Thoracic aorta (tissue), 2 donors: ENCODE measurements at places on chromosomes 16 and 17. TPM values are rescaled to one million over a fixed set of nuclear protein-coding genes. Genes with fewer than 3 reads are reported as not detected.

GRCh38 chr17:40577611-40578065 lies 12.4 kb upstream of the CCR7 start:
- DNase-seq = no peak

- no peak for DNase-seq
Observed at GRCh38 chr16:75377729-75378386, 55.4 kb downstream of the CFDP1 start.

- DNase-seq = no peak
Observed at GRCh38 chr17:81684442-81684911, 666 bp downstream of the HGS start.

- no peak for DNase-seq
Observed at GRCh38 chr16:30779596-30779995, 7.4 kb downstream of the ZNF629 start.

GRCh38 chr17:43446773-43447172 lies 37.0 kb upstream of the DHX8 start:
- no peak for DNase-seq

GRCh38 chr17:64276961-64277505 lies 14.0 kb upstream of the TEX2 start:
- DNase-seq = no peak

- no peak for DNase-seq
Observed at GRCh38 chr16:70679671-70680494, 6.0 kb downstream of the MTSS2 start.

Gene KRT9
- total RNA-seq = not detected

Gene OTOP3
- not detected for total RNA-seq

Gene ZNF652
- 36.1 TPM for total RNA-seq

Gene SARM1
- total RNA-seq = 24.1 TPM

Gene ALOXE3
- total RNA-seq = not detected

Gene ASGR1
- 5.4 TPM for total RNA-seq

Gene KRTAP4-9
- total RNA-seq = not detected

Gene MYH2
- total RNA-seq = 11.9 TPM
